ENCODE measurements at places on chromosomes 7 and 10.

DNA sequence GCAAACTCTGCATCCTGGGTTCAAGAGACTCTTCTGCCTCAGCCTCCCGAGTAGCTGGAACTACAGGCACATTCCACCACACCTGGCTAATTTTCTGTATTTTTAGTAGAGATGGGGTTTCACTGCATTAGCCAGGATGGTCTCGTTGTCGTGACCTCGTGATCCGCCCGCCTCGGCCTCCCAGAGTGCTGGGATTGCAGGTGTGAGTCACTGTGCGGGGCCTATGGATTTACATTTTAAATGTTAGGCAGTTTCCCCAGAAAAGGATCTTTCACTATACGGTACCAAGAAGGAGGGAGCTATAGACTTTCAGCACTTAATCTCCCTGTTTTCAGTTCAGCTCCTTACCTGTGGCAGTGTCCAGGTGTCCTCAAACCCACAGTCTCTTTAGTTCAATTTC, 50.8 kb downstream of the SIRT1 start:
- DNase-seq: no peak

- no peak for DNase-seq
Observed at GRCh38 chr7:13875496-13876074, 113.9 kb downstream of the ETV1 start.

- no peak for DNase-seq
Observed at GRCh38 chr7:101558742-101559325, 70.3 kb downstream of the MYL10 start.

GRCh38 chr7:151844071-151844824, 32.7 kb downstream of the PRKAG2 start:
- DNase-seq: no peak

DNA sequence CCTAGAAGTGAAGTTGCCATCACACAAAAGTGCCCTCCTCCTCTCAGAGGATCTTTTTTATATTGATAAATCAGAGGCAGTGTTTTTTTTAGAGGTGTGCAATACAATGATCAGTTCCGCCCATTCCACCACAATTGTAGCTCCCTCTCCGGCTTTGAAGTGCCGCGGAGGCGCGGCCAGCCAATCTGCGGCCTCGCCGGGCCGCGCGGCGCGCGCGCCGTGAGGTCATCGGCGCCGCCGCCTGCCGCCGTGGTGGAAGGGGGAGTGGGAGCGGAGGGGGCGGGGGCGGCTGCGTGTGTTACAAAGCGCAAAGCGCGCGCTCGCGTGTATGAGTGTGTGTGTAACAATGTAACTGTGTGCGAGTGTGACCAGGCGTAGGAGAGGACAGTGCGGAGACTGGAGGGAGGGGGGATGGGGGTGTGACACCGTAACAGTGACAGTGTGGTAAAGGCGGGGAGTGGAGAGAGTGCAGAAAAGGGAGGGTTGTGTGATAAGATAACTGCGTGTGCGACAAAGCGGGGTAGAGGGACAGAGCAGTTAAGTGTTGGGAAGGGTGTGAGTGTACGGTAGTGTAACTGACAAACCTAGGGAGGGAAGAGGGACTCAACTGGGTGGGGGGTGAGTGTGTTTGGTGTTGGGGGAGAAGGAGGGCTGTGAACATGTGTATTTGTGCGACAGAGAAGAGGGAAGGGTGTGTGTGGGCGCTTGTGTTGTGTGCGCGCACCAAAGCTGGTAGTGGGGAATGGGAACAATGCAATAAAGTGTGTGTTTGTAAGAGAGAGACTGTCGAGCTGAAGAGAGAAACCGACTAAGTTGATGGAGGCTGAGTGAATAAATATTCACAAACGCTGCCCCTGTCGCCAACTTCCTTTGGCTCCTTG, at the start of gene SP8:
Gene SP8 (minus strand): TSS at position 108 of the 881 bp plus-strand sequence. CDS start 88 bp downstream, at position 20.
- DNase-seq: no peak

DNA sequence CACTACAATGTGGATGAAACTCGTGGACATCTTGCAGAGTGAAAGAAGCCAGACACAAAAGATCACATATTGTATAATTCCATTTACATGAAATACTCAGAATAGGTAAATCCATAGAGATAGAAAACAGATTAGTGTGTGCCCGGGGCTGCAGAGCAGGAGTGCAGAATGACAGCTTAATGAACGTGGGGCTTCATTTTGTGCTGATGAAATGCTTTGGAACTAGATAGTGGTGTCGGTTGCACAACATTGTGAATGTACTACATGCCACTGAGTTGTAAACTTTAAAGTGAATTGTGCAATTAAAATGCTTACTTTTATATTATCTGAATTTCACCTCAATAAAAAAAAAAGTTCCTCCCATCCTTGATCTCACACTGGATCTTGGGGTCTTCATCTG, 31.8 kb upstream of the CARD11 start:
- DNase-seq: no peak

GRCh38 chr10:49689882-49690510, 10.5 kb downstream of the C10orf53 start:
- no peak for DNase-seq

DNA sequence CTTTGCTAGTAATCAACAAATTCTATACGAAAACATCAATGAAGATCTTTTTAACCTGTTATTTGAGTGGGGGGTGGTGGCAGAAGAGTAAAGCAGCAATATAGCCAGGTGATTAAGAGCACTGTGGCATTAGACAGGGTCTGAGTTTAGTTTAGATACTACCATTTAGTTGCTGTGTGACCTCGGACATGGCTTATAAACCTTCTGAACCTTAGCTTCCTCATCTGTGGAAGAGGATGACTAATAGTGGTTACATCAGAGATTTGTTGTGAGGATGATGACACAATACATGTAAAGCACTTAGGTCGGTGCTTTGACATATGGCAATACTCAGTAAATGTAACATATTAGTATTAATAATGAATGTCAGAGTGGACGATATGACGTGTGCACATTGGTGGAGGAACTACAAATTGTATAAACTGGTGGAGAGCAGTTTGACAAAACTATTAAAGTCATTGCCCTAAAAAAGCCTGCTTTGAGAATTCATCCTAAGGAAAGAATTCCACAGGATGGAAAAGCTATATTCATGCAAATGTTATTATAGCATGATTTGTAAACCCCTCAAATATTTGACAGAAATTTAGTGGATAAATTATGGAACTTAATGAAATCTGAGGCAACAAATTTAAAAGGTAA, 24.3 kb downstream of the SPAG6 start:
- DNase-seq: no peak

GRCh38 chr10:107717046-107717445, 552.5 kb upstream of the SORCS1 start:
- no peak for DNase-seq

DNA sequence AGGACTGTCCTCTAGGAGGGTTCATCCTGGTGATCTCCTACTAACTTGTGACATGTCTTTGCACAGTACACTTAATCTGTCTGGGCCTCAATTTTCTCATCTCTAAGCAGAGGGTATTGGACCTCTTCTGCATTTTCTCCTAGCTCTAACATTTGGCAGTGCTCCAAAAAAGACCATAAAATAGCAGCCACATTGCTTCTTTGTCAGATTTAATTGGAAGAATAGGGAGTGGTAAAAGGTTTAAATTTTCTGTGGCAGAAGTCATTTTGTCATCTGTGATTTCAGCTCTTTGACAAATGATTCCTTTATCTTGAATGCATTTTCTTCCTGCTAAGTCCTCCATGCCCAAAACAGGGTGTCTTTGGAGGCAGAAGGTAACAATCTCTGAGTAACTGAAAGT, 289.9 kb upstream of the LRGUK start:
- DNase-seq: no peak

DNA sequence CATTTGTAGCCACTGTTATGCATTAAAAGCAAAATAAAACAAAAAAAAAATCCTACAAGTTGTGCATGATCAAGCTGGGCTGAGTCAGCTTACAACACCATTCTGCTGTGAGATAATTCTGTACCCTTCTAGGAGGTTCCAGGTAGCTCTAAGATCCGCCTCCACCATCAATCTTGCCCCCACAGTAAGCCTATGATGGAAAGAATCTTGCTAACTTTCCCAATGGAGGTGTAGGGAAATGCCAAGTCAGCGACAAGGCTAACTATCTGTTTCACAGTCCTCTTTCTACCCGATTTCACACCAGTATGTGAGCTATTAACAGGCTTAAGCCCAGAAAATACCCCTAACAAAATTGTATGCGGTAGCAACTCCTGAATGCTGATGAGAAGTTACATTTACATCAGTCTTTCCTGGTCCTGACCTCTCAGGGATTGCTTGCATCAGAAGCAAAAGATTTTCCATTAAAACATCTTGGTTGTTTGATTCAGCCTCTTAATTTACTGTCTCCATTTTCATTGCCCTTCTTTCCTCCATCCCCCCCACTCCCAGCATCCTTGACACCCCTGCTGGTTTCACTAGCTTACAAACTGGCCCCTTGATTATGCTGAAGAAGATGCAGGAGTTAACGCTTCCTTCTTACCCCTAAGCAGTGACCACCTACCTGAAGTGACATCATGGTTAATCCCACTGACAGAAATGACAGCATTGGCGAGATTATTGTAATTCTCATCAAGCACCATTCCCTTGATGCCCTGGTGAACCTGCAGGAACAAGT, 27.8 kb downstream of the CPN1 start:
- no peak for DNase-seq

- no peak for DNase-seq
Observed at GRCh38 chr10:51289519-51289918, 215.2 kb downstream of the PRKG1 start.

- no peak for DNase-seq
Observed at GRCh38 chr7:112784603-112785002, 5.6 kb downstream of the TMEM168 start.

GRCh38 chr7:45026984-45027773, 27.2 kb downstream of the CCM2 start:
- DNase-seq: no peak

- DNase-seq: no peak
Observed at GRCh38 chr7:138873220-138873892, 75.4 kb upstream of the ATP6V0A4 start.

GRCh38 chr10:93703066-93703465, 674 bp upstream of the FRA10AC1 start:
- no peak for DNase-seq

GRCh38 chr10:49598164-49598856, 11.8 kb upstream of the SLC18A3 start:
- no peak for DNase-seq

DNA sequence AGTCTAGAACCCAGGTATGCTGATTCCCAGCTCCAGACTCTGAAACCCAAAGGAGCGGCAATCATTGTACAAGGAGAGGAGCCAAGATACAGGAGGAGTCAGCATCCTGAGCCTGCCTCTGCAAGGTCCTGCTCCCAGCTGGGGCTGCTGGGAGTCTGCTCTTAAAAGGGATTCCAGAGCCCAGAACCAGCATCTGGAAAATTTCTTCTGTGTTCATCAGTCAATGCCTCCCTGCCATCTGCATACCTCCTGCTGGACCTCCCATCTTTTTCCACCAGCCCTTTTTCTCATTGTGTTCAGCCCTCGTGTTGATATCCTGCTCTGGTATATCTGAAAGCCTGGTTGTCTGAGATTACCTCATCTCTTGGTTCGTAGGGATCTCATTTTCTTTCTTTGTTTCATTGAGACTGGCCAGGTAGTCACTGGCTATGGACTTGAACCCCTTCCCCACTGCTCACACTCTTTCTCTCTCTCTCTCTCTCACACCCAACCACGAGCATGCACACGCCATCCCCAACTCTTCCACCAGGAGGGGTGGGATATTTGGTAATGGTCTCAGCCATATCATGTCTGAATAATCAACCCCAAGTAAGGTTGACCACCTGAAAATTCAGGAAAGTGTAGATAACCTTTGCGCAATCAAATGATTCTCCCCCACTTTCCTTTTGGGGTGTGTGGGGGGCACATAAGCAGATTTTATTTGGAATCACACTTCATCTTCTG, 608.8 kb downstream of the LRMDA start:
- DNase-seq: no peak

- DNase-seq: no peak
Observed at GRCh38 chr7:158018971-158019645, 568.5 kb downstream of the PTPRN2 start.

DNA sequence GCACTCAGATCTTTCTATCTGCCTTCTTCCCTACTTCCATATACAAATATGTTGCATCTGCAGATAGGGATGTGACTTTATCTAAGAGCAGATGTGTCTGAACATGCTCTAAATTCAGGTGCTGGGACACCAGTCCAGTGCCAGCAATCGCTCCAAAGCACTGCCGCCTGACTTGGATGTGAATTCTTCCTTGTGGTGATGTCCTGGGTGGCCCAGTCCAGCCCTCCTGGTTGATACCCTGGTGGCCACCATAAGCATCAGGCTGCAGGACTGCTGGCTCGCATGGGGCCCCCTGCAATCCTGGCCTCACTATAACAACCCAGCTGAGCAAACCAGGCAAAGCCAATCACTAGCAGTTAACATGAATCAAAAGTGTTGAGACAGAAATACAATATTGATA, 149.2 kb upstream of the PDE1C start:
- no peak for DNase-seq

DNA sequence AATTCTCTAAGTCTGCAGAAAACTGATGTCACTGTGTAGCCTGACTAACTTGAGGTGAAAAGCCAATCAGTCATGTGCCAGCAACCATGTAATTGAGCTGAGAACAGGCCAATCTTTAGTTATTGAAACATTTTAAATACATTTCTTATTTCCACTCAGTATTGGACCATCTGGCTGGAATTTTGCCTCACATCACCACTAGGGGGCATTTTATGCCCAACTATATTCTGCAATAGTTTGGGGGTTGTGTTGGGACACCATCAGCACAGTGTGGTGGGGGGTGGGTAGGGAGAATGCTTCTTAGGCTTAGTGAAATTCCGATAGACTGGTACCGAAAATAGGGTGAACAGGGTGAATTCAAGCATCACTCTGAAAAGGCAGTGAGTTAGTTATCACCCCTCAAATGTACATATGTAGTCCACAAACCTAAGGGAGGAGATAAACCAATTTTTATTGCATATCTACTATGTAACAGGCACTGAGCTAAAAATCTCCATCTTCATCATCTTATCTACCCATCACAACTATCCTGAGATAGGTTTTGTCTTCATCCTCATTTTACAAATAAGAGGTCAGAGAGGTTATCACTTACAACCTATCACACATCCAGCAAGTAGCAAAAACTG, 17.8 kb downstream of the NPSR1 start:
- no peak for DNase-seq

DNA sequence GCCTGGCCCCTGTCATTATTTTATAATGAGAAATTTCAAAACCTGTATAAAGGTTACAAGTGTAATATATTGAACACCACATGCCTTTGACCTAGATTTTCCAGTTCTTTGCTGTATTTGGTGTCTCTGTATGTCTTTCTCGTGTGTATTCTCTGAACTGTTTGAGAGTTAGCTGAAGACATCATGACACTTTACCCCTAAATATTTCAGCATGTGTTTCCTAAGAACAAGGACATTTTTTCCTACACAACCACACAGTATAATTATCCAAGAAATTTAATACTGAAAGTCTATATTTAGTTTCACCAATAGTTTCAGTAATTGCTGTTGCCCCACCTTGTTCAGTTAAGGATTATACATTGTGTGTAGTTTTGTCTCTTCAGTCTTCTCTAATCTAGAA, 14.8 kb downstream of the ZRANB1 start:
- no peak for DNase-seq

All from stimulated activated CD4-positive, alpha-beta T cell treated with anti-CD3 and anti-CD28 coated beads, TNF-alpha, amount 100 ng/mL, for 1 hour (primary cell).